ENCODE measurements at places on chromosomes 1 and 21. TPM values are rescaled to one million over a fixed set of nuclear protein-coding genes. Genes with fewer than 3 reads are reported as not detected.
A peak's percentile ranks its signal among the peaks of the same experiment; 100 is the strongest.

- DNase-seq, result peak; percentile 27
Measured at GRCh38 chr21:43703035-43703880, 15.7 kb upstream of the PDXK start.

DNA sequence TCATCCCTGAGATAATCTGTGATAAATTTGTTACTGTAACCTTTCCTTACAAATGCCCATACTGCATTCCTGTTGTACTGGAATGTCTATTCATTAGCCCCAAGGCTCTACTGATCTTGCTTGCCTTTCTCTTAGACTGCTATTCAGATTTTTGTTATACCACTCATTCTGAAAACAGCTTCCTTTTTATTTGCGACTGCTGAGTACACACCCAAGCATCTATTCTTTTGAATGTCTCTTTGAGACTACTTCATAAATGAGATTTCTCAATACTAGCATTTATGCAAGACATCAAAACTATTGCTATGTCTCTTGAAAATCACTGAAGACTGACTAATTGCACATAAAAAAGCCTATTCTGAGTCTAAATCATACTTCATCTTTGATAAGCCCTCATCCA, 38.6 kb downstream of the DENND1B start:
- no peak for DNase-seq

GRCh38 chr1:227941509-227942020, 6.2 kb downstream of the WNT9A start:
- DNase-seq, result no peak

DNA sequence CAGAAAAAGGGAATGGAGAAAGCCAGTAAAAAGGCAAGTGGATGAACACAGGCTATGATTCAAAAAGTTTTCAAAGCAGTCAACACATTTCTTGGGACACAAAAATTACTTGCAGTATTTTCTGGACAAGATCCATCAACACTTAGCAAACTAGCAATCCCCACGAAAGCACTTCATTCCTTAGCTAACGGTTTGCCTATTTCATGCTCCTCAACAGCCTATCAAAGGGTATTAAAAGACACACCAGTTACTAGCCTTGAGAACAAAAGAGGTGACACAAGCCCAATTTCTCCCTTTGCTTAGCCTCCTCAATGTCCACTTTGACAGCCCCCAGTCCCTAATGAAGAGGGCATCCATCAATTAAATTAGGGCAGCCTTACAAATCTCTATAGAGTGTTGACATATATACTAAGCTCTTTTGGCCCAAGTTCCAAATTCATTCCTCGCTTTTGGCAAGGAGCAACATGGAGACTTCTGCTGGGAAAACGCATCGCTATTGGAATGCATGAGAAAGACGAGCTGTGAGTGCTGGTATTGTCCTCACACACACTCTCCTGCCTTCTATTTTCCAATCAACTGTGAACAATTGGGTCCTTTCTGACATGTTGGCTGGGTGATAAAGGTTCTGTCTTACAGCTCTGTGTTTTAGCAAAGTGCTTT, 180.0 kb downstream of the TNR start:
- no peak for DNase-seq

DNA sequence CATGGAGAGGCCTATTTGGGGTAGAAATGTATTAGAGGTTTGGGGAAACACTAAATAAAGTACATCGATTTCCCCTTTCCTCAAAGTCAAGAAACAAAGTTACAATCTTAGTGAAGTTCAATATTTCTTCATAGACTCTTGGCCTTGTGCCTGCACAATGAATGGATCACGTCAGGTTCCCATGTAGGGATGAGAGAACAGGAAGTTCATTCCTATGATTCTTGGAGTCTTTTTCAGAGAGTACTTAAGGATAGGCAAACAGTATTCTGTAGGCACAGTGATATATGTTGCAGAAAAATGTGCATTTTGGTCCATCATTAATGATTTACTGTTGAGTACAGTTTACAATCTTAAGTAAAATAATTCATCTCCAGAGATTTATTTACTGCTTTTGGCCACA, 275.5 kb downstream of the RGS7 start:
- no peak for DNase-seq

GRCh38 chr1:235441159-235441685, 63.0 kb downstream of the B3GALNT2 start:
- no peak for DNase-seq

PRAMEF5 gene
- total RNA-seq, result not detected

DNA sequence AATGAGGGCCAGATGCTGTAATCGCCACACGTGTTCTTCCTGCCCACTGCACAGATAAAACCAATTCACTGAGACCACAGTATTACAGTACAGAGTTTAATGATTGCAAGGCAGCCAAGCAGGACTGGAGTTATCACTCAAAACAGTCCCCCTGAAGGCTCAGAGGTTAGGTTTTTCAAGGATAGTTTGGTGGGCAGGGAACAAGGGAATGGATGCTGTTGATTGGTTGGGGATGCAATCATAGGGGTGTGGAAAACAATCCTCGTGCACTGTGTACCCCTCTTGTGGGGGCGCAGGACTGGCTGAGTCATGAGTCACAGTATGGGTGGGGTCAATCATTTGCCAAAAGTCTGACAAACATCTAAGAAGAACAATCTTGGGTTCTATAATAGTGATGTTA, 12.4 kb upstream of the USP1 start:
- DNase-seq, result no peak

NID1 gene
- total RNA-seq, result 0.72 TPM

USH2A gene
- not detected for total RNA-seq

GRCh38 chr1:234478152-234478480, 863 bp downstream of the TARBP1 start:
- no peak for DNase-seq

- no peak for DNase-seq
Measured at GRCh38 chr21:25638660-25639550, at the start of gene JAM2. Gene JAM2, plus strand, starts transcription at chr21:25639258. Its CDS starts 564 bp downstream, at chr21:25639822.
